RKO (cell line): ENCODE measurements at places on chromosomes 7 and 10.

DNA sequence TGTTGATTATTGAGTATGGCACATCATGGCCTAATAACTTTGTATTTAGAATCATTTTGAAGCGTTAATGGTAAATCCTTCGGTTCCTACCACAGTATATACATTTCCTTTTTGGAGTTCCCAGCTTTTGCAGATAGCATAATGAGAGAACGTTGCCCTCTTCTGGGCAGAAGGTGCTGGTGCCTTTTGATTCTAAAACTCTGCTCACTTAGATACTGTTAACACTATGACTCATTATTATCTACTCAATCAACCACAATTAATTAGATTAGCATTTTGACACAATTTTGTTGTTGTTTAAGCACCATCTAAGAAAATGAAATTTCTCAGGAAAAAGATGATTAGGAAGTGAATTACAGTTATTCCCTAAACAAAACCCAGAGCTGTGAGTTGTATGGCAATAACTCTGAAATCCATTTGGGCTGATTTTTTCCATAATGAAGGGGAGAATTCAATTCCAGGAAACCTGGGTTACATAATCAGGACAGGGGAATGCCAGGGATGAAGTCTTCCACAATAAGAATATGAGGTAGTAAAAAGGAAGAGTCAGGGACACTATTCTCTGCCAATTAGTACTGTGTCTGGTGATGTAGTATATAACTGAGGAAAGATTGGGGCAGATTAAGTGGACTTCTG lies 11.5 kb upstream of the DLD start:
- DNase-seq = peak; percentile 89

GRCh38 chr10:35089611-35090161 lies 455 bp downstream of the CUL2 start:
- DNase-seq = peak; percentile 59

- no peak for DNase-seq
These were observed 8.4 kb upstream of the ZFAND2A start for GRCh38 chr7:1168422-1168821.

- DNase-seq = no peak
These were observed 23.3 kb downstream of the CALML3 start for GRCh38 chr10:5547931-5548660.

DNA sequence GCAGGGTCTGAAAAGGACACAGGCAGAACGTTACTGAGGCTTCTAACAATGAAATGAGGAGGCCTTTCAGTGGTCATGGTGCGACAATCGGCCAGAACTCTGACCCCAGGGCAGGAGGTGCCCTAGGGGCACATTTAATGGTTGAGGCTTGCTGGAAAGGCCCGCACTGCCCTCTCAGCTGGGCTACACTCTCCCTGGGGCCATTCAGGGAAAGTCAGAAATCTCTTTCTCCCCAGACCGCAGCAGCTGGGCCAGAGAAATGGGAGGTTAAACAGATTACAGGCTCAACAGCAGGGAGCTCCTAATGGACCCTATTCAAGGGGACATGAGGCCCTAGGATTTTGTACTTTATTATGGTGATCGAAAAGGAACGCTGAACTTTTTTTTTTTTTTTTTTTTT lies 85.6 kb upstream of the FGFR2 start:
- no peak for DNase-seq

DNA sequence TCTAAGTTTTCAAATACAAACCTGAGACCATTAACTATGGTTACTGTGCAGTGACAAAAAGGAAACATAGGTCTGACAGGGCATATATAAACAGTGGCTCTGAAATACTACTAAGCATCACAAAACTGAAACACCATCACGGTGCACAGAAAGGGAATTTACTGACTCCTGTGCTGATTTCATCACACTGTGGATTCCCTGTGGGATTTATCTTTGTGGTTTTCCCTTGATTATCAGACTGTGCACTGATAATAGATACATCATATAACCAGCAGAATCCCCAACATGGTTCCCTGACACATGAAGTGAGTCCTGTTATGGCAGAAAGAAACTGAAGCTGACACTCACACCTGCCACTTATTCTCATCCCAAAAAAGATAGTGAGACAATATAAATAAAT lies 676.3 kb upstream of the KCND2 start:
- no peak for DNase-seq
